ENCODE measurements at places on chromosomes 3 and 15.

- DNase-seq = no peak
Observed at GRCh38 chr3:37990527-37990926, at the start of gene VILL. Gene VILL (plus strand): TSS chr3:37990786. CDS start chr3:37993673, 2,887 bp downstream.

GRCh38 chr3:78268716-78269668, 1229.1 kb downstream of the ROBO2 start:
- DNase-seq = no peak

GRCh38 chr3:112247900-112248299, 46.1 kb downstream of the SLC9C1 start:
- DNase-seq = no peak

DNA sequence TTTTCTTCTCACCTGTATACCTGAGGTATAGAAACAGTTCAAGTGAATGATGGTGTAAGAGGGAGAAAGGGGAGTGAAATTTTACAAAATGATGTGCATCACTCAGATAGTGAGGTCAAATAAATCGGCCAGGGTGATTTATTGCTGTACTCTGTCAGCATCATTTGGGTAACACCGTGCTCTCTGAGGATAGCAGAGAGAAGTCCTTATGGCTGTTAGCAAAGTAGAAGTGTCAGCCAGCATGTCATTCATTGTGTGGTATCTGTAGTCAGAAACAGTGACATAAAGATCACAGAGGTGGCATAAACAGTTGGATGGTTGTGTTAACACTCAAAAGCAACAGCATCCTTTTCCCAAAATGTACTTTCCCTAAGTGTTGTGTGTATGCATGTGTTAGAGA, 53.4 kb downstream of the PSMD6 start:
- no peak for DNase-seq

DNA sequence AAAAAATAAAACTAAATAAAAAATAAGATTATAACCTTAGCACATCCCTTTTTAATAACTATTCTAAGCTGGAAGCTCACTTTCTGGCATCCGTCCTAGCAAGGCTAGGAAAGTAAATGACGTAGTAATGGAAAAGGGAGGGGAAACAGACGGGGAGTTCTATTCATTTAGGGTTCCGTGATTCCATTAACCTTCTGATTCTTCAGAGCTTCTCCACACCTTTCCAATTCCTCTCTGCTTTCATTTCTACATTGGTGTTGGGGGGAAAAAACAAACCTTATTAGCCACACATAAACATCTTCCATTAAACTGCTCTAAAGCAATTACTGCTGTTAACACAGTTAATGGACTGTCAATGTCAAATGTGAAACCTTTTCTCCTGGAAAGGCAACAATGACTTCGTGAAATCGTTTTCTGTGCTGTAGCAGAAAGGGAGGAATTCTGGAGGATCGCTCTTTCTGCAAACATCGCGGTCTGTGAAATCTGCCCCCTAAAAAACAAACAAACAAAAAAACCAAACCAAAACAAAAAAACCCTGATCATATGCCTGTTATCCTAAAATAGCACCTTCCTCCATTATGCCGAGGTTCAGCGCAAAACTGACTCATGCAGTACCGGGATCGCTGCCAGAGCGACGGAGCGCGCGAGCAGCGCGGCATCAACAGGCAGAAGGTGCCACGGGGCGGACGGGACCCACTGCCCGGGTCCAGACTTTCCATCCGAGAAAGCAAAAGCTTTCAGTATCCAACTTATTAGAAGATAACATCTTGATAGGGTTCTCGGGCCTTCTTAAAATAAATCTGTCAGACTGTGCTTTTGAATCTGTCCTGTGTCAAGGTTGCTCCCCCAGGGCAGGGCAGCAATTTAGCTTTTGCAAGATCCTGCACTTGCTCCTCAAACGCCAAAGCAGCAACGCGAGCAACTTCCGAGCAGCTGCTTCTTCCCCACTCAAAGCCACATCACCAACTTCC, 156.2 kb downstream of the FGF12 start:
- no peak for DNase-seq

- no peak for DNase-seq
Observed at GRCh38 chr3:55002416-55002930, 74.6 kb upstream of the LRTM1 start.

DNA sequence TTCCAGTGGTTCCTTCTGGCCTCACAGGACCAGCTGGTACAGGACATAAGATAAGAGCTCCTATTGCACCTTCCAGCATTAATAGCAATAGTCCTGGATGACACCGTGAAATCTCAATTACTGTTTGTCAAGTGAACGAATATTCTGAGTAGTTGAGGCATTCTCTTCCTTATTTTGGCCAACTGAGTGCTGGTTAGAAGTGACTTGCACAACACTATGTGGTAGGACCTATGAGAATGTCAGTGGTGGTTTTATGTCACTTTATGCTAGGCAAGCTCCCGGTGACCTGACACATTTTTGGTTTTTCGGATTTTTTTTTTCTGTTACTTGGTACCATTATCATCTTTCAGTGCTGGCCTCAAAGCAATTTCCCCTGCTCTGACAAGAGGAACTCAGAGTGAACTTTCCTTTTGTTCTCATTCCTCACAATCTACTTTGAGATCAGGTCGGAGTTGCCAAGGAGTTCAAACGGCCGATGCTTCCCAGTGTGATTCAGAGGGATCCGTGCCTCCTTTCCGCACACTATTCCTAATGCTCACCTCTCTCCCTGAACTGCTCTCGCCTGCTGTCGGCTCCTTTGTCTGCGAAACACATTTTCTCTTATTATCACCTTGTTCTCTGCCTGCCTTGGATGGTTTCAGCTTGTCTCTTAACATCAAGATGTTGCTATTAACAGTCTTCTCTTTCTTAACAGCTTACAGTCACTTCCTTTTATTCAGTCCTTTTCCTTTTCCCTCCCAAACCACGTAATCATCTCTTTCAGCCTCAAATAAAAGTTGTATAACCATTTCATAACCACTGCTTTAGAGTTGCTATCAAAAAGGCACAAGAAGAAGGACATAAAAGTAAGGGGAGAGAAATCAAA, 35.8 kb downstream of the QTRT2 start:
- DNase-seq = no peak

GRCh38 chr15:67819636-67820035, 5.7 kb upstream of the SKOR1 start:
- no peak for DNase-seq

DNA sequence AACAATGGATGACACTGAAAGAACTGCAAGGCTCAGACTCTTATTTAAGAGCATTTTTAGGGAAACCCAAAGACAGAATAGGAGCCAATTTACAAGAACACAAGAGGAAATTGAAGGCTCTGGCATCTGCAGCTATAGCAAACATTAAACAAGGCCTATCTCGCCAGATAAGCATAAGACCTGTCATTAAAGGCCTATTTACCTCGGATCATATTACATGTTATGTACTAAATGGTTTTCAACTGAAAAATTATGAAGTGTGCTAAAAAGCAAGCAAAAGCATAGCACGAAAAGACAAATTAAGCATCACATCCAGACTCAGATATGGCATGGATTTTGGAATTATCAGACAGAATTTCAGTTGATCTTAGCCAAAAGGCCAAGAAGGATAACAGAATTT, 617.1 kb downstream of the SQOR start:
- no peak for DNase-seq

GRCh38 chr3:196654735-196655090, 15.2 kb downstream of the NRROS start:
- DNase-seq = no peak

- DNase-seq = no peak
Observed at GRCh38 chr3:33795856-33796536, 2.4 kb upstream of the PDCD6IP start.

- DNase-seq = no peak
Observed at GRCh38 chr3:3065876-3066275, 44.3 kb downstream of the IL5RA start.

- no peak for DNase-seq
Observed at GRCh38 chr3:71843071-71843470, 58.1 kb upstream of the PROK2 start.

- no peak for DNase-seq
Observed at GRCh38 chr3:129594409-129594808, 12.1 kb downstream of the PLXND1 start.

GRCh38 chr3:114743746-114744485, 403.2 kb downstream of the ZBTB20 start:
- no peak for DNase-seq

DNA sequence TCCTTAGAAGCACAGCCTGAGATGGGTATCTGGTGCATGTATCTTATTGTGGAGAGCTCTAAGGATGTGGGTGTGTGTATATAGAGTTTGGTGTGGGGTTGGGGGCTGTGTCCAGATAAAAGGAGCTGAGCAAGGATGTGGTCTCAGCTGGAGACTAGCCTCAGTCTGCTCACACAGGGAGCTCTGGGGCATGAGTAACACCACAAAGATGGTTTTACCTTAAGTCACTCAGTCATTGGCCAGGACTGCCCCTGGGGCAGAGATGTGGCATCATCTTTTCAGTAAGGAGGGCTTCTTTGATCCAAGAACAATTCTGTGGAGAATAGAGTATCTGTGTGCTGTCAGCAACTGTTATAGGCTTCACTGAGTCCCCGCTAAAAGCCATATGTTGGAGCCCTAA, 163.4 kb upstream of the NUDT16 start:
- no peak for DNase-seq

GRCh38 chr3:196641333-196642054, 2.0 kb downstream of the NRROS start:
- no peak for DNase-seq

GRCh38 chr15:74434263-74435136, 742 bp upstream of the SEMA7A start:
- DNase-seq = no peak

DNA sequence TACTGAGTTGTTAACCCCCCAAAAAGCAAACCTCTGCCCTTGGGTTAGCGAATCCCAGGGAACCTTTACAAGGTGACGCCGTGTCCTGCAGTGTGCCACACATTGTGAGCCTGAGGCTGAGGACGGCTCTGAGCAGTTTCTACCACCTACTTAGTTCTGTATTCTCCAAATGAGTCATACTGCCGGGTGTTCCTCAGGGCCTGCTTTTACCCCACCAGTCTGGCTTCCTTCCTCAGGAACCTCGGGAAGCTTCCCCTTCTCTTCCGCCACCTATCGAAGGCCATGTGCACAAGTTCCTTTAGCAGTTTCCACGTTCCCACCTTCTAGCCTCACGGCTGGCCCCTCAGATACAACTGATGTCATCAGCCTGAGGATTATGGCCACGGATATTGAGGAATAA, 384.0 kb upstream of the TPM1 start:
- DNase-seq = no peak

- no peak for DNase-seq
Observed at GRCh38 chr3:13404626-13405452, 15.3 kb downstream of the NUP210 start.

DNA sequence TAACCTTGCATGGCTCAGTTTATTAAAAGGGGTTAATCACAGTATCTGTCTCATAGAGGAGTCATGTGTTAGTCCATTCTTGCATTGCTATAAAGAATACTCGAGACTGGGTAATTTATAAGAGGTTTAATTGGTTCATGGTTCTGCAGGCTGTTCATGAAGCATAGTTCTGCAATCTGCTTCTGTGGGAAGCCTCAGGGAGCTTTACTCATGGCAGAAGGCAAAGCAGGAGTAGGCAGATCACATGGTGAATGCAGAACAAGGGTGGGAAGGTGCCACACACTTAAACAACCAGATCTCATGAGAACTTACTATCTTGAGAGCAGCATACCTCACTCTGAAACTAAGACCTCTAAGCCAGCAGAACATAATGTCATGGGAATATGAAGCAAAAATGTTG, 42.2 kb upstream of the PTX3 start:
- no peak for DNase-seq

- no peak for DNase-seq
Observed at GRCh38 chr3:149376718-149377407, 586 bp downstream of the TM4SF1 start.

DNA sequence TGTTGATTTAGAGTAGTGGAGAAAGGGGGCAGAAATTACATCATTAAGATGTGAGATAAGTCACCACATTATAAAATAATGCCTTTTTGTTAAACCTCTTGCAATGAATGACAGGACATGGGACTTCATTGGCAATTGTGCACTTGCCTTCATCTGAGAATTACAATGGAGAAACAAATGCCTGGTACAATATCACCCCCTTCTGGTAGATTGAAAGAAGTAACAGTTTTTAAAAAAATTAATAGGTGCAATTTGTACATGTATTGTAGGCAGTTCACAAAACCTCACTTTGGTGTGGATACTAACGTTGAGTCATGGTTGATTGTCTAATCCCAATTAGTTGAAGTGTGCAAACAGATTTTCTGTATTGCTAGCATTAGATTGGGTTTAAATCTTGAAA, 4.6 kb upstream of the P2RY14 start:
- DNase-seq = no peak

GRCh38 chr15:99429681-99430081, 136.1 kb upstream of the MEF2A start:
- no peak for DNase-seq

DNA sequence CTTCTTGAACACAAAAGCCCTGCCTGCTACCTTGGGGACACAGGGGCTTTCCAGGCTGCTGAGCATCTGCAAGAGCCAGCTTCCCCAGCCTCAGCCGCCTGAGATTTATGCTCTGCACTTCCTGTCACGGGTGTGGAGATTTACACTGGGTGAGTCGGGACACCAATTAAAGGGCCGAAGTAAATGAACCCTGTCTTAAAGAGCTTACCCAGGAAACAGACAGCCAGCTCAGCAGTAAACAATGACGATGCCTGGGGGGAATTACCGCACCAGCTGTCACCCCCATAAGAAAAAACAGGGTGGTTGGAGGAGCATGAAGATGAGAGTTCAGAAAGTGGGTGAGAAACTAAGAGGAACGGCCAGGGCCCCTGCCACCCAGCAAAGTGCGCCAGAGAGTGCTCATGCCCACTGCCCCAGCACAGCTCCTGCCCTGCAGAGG, 37.5 kb upstream of the IQSEC1 start:
- no peak for DNase-seq

All from BJ (cell line).